ENCODE measurements at places on chromosomes 11 and 22.

GRCh38 chr22:17258015-17258787 lies 39.0 kb upstream of the ADA2 start:
- peak; percentile 90 for DNase-seq

DNA sequence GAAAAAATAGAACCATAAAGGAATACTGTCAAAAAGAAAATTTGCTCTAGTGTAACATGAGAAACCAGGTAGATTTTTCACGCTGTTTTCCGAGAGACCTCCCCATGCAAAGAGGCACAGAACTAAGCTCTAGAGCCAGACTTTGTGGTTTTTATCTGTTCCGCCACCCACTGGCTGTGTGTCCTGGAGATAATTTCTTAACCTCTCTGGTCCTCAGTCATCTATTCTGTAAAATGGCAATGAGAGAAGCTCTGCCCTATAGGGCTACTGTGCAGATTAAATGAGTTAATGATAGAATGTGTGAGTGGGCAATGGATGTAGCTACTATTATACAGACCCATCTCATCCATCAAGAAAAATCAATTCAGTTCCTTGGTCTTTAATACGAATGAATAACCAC lies 9.4 kb upstream of the SIGIRR start:
- DNase-seq: no peak

DNA sequence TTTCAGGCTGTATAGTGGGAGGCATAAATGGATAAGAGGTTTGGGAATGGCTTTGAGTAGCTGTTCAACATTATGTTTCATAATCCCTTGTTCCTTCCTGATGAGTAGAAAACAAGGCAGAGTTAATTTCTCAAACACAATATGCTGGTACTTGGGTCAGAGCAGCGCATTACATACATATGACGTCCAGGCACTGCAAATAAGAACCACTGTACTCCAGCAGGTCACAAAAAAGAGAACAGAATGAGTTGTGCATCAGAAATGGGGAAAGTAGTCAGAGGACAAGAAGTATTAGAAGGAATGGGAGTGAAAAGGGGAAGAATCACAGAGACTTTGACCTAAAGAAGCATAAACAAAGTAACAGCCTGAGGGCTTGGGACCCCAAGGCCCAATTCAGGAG lies 44.0 kb upstream of the RDX start:
- no peak for DNase-seq

DNA sequence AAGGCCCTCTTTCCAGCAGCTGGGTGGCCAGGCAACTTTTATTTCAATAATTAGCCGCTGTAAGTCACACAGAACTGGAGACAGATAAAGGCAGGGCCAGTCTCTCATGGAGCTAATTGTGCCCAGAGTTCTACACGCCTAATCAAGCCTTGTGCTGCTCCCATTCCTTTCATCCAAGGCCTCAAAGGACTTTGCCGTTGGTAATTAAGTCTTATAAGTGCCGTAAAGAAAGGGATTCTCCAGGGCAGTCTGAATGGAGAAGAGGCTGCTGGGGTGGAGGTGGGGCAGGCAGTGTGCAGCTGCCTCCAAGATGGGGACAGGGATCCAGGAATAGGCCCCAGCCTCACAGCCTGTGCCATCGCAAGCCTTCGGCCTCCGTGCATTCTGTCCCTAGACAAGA lies 357.9 kb downstream of the TENM4 start:
- no peak for DNase-seq

GRCh38 chr11:44140372-44140771 lies 44.9 kb downstream of the EXT2 start:
- DNase-seq: no peak

DNA sequence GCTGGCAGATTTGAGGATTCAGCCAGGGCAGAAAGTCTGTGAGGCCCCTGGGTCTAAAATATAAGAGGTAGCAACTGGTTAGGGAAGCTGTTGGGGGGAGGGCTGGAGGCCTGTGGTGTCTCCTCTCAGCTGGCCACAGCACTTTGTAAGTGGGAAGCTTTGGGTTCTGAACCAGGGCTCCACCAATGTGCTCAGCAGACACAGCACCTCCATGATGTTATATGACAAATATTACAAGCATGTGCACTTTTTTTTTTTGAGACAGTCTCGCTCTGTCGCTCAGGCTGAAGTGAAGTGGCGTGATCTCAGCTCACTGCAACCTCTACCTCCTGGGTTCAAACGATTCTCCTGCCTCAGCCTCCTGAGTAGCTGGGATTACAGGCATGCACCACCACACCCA lies 8.0 kb downstream of the ARHGAP1 start:
- DNase-seq: no peak

DNA sequence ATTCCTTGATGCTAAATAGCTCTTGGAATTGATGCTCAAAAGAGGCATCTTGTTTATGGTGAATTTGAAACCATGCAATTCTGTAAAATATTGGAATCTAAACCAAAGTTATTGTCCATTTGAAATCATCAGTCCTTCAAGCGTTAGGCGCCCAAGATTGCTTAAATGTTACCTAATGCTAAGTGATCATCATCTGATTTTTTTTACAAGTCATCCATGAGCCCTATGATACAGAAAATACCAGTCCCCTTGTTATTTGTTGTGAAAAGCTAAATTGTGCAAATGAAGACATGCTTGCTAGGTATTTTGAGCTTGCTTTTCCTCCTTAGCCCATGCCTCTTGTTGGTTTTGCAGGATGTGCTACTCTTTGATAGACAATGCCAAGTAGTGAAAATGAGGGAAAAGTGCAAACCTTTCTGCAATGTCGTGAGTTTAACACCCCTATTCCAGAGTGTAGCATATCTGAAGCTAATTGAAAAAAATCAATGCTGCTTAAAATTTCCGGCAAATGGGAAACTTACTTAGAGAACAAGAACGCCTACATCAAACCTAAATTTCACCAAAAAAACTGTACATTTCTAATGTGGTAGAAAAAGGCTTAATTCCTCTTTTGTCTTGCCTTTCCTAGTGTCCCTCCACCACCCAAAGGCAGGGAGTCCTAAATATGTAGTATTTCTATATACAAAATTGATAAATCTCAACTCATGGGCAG lies 1.9 kb downstream of the GRK3 start:
- DNase-seq: no peak

- DNase-seq: peak; percentile 79
These were observed 78.5 kb downstream of the CYP2R1 start for GRCh38 chr11:14813516-14813915.

DNA sequence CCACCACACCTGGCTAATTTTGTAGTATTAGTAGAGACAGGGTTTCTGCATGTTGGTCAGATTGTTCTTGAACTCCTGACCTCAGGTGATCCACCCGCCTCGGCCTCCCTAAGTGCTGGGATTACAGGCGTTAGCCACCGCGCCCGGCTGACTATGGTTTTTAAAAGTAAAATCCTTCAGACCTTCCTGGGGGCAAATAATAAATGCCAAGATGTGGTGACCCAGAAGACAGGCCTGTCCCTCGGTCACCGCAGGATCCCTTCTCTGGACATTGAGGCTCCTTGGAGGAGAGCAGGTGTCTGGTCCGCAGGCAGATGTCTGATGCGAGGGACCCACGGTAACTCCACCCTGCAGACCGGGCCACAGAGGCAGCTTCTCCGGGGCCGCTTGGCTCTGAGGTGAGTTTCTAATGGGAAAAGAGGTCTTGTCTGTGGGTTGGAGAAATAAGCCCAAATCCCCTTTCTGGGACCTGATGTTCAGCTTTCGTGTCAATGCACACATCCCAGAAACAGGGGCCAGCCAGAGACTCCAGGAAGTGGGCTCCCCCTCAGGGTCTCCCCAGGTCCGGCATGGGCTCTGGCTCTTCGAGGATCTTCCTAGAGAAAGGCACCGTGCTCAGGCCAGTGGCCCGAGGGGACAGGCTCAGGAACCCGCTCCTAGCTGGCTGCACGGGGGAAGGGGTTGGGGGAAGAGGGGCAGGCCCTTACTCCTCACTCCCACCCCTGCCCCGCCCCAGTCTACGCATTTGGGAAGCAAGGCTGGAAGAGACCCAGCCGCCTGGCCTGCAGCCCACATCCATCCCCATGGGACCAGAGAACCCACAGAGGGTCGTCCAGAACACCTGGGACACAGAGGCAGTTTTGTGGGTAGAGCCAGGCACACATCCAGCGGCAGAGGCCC lies 100.6 kb downstream of the WNT7B start:
- no peak for DNase-seq

GRCh38 chr11:82577246-82577645 lies 156.4 kb downstream of the FAM181B start:
- DNase-seq: no peak

DNA sequence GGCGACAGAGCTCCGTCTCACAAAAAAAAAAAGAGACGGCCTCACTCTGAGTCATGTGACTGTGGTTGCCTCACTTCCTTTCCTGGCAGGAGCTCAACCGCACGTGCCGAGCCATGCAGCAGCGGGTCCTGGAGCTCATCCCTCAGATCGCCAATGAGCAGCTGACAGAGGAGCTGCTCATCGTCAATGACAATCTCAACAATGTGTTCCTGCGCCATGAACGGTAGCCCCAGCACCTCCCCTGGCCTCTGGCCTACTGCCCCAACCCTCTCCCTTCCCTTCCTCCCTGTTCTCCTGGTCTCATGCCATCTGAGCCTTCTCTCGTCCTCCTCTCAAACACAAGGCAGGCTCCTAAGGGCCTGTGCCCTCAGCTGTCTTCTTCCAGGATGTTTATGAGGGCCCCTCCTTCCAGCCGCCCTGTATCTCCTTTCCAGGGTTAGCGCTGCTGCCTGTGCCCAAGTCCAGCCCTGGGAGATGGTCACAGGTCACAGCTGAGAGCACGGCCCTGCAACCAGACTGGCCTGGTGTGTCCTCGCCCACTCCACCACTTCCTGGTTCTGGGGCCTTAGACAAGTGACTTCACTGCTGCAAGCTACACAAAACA lies 30.7 kb downstream of the TOM1 start:
- peak; percentile 96 for DNase-seq

DNA sequence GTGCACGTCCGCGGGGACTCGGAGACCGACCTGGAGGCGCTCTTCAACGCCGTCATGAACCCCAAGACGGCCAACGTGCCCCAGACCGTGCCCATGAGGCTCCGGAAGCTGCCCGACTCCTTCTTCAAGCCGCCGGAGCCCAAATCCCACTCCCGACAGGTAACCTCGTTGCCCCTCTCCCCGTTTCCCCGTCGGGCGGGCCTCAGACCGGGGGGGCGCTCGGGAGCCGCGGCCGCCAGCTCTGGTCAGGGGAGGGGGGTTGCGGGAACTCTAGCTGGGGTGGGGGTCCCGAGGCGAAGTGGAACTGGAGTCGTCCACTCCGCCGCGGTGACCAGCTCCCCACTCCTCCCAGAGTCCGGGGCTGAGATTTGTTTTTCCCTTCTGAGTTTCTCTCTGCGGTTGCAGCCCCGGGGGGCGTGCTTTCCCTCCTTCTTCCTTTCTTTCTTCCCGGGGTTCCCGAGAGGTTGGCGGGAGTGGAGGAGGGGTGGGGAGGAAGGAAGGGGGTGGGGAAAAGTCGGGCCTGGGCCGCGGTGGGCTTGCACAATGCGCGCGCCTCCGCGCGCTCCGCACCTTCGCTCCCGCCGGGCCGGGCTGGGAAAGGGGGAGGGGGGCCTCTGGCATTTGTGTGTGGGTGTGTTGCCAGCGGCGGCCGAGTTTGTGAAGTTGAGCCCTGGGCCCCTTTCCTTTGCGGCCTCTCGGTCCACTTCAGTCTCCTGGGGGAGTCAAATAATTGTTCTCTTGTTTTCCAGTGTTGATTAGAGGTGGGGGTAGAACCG lies 952 bp downstream of the YAP1 start:
- DNase-seq: peak; percentile 8

DNA sequence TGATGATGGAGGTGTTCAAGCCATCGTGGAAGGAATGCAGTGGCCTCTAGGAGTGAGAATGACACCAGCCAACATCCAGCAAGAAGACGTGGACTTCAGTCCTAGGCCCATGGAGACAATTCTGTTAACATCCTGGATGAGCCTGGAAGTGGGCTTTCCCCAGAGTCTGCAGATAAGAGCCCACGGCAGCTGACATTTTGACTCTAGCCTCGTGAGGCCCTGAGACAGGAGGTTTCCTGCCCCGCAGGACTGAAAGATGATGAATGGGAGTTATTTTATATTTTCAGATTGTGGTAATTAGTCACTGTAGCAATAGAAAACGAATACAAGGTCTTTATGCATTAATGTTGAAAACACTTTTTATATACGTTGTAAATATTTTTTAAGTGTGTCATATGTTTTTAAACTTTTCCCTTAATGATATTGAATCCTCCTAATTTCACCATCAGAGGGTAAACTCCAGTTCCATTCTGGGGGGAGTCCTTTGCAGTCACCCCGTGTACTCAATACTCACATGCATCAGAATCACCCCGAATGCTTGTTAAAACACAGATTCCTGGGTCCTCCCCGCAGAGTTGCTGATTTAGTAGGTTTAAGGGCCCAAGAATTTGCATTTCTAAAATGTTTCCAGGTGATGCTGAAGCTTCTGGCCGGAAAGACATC lies 570 bp upstream of the TPCN2 start:
- no peak for DNase-seq

DNA sequence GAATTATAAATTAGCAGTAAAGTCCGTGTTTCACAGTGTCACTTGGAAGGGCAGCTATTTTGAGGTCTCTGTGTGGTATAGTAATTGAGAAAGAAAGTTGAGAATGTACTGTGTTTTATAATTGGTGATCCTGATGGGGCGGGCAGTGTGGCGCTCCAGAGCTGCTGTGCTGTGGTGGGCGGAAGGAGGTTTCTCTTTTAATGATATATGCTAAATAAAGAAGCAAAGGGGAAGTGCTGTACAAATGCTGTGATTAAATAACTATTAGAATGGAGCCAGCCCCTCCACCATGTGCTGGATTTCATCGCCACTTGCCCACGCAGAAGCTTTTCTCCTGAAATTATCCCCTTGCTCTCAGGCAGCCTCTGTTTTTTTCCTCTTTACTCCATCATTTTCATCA lies 24.6 kb downstream of the ATXN10 start:
- DNase-seq: peak; percentile 17

GRCh38 chr22:50569041-50569459 lies 6.3 kb upstream of the SYCE3 start:
- DNase-seq: no peak

GRCh38 chr11:100778166-100778785 lies 91.2 kb downstream of the ARHGAP42 start:
- DNase-seq: no peak

- DNase-seq: no peak
These were observed 103.4 kb downstream of the BRD1 start for GRCh38 chr22:49724030-49724892.

GRCh38 chr11:12089041-12089440 lies 21.3 kb upstream of the MICAL2 start:
- DNase-seq: no peak

- DNase-seq: no peak
These were observed 228.8 kb downstream of the BUD13 start for GRCh38 chr11:116543911-116544475.

- no peak for DNase-seq
These were observed 107.7 kb upstream of the B3GAT1 start for GRCh38 chr11:134519788-134520187.

GRCh38 chr11:59069087-59069486 lies 17.0 kb upstream of the GLYATL1B start:
- no peak for DNase-seq

GRCh38 chr11:7677071-7677470 lies 3.8 kb upstream of the CYB5R2 start:
- peak; percentile 59 for DNase-seq

GRCh38 chr11:115191761-115192160 lies 312.5 kb downstream of the CADM1 start:
- no peak for DNase-seq

Data from NB4 (cell line).